Hematopoietic multipotent progenitor cell treated with erythropoietin and hydrocortisone succinate and interleukin-3 and kit ligand, for 15 days (in vitro differentiated cells): ENCODE measurements at places on chromosomes 16 and 17.
A peak's percentile ranks its signal among the peaks of the same experiment; 100 is the strongest.

- no peak for DNase-seq
These were observed 22.2 kb downstream of the FAM117A start for GRCh38 chr17:49741692-49742076.

- no peak for DNase-seq
These were observed 73.8 kb upstream of the ATP2A3 start for GRCh38 chr17:4038076-4038475.

- peak; percentile 40 for DNase-seq
These were observed 21.9 kb upstream of the CDH5 start for GRCh38 chr16:66344533-66345145.

GRCh38 chr17:66850692-66851091 is 15.8 kb downstream of the CACNG5 start:
- DNase-seq, result no peak
